ENCODE measurements at places on chromosomes 11 and 22. TPM values are rescaled to one million over a fixed set of nuclear protein-coding genes. Genes with fewer than 3 reads are reported as not detected.

GRCh38 chr22:41963453-41964111, 5.7 kb upstream of the SEPTIN3 start:
- DNase-seq, result no peak

DNA sequence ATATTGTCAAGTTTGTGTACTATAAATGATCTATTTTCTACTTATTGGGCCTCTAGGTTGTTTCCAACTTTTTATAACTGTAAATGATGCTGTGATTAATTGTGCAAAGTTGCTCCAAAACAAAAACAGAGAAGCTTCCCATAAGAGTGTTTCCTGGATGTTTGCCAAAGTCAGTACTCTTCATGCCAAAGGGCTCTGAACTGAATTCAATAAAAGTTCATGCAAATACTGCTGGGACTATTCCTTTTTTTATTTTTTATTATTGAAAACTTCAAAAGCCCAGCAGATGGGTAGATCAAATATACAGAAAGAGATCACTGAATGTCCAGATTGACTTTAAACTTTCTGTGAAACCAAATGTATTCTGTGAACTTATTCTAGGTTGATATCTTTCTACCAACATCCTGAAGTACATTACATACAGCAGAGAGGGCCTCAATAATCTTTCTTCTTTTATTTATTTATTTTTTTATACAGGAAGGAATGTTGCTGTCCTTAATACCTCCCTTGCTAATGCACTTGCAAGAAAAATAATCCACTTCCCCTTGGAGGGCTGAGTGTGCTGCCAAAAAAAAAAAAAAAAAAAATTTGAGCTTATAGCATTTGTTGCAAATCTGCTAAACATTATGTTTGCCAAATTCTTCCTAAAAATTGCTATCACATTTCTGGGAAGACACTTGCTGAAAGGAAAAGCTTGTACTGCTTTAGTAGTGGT, 53.0 kb downstream of the CTSC start:
- no peak for DNase-seq

DNA sequence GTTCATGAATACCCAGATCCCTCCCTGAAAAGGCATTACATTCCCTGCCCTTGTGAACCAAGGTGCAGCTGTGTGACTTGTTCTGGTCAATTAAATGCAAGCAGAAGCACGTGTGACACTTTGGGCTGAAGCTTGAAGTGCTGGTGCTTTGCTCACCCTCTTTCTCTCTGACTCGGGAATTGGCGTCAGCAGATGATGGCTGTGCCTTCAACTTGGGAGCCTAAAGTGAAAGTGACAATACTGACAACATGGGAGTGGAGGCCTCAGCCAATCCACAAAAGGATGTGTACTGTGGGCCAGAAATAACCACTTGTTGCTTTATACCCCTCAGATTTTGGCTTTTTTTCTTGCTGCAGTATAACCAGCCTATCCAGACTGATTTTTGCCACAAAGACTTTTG, 148.3 kb upstream of the THY1 start:
- DNase-seq, result no peak

GRCh38 chr22:20484948-20485683, 10.5 kb downstream of the KLHL22 start:
- DNase-seq, result no peak

The SMIM35 gene
- not detected for total RNA-seq

The FERMT3 gene
- 2.9 TPM for total RNA-seq
